ENCODE measurements at places on chromosomes 5 and 9.
A peak's percentile ranks its signal among the peaks of the same experiment; 100 is the strongest.

- no peak for DNase-seq
These were observed 155.5 kb upstream of the PPP1R2B start for GRCh38 chr5:156694598-156694997.

DNA sequence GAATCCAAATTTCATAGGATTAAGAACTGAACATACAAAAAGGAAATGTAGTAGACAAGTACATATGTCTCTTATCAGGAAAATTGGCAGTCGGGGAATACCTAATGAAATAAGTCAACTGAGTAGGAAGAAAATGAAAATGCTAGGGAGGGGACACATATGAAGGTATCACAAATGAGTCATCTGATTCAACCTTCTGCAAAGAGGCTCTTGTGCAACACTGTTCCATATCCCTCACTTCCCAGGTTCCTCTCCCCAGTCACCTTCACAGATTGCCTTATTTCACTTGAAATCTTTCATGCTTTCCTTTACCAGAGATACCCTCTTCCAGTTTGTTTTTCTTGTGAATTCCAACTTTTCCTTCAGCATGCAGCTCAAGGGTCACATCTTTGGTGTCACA lies 139.0 kb downstream of the RFX3 start:
- DNase-seq: no peak

- no peak for DNase-seq
These were observed 30.6 kb downstream of the MAP3K1 start for GRCh38 chr5:56845904-56846480.

- no peak for DNase-seq
These were observed 84.8 kb upstream of the ITGA1 start for GRCh38 chr5:52702877-52703276.

GRCh38 chr5:34790069-34790468 lies 48.9 kb upstream of the TTC23L start:
- DNase-seq: no peak

GRCh38 chr5:102153003-102153759 lies 142.9 kb downstream of the SLCO4C1 start:
- peak; percentile 17 for DNase-seq

DNA sequence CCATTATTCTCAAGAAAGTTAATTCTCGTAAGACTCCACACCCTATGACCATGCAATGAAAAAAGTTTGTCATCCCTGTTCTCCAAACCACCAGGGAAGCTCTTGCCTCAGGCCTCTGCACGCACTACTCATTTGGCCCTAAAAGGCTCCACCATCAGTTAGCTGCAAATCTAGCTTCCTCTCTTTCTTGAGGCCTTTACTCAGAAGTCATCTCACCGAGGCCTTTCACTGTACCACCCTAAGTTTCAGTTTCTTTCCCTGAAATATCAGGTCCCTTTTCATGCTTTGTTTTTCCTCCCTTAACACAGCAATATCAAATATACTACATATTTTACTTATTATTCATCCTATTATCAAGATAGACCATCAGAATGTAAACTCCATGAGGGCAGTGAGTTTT lies 39.1 kb downstream of the OXCT1 start:
- DNase-seq: no peak

GRCh38 chr9:137985637-137986071 lies 108.1 kb downstream of the CACNA1B start:
- DNase-seq: no peak

Measured in hindlimb muscle (tissue), 1 donor.